Activated CD4-positive, alpha-beta T cell treated with anti-CD3 and anti-CD28 coated beads for 4 hours (primary cell): ENCODE measurements at places on chromosomes 3 and 15.
A peak's percentile ranks its signal among the peaks of the same experiment; 100 is the strongest.

GRCh38 chr3:97687734-97688133, 76.8 kb upstream of the ARL6 start:
- DNase-seq: no peak

DNA sequence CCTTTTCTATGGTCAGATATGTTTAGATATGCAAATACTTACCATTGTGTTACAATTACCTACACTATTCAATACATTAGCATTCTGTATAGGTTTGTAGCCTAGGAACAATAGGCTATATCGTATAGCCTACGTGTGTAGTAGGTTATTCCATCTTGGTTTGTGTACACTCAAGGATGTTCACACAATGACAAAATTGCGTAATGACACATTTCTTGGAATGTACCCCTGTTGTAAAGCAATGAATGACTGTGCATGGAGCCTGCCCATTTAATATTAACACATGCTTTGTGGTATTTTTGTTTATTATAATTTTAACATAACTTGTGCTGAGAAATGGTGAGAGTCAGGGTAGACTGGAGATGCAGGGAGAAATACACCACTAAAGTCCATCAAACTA, 154.9 kb downstream of the LEKR1 start:
- DNase-seq: no peak

- DNase-seq: no peak
Measured at GRCh38 chr3:173938616-173939015, 541.1 kb downstream of the NLGN1 start.

DNA sequence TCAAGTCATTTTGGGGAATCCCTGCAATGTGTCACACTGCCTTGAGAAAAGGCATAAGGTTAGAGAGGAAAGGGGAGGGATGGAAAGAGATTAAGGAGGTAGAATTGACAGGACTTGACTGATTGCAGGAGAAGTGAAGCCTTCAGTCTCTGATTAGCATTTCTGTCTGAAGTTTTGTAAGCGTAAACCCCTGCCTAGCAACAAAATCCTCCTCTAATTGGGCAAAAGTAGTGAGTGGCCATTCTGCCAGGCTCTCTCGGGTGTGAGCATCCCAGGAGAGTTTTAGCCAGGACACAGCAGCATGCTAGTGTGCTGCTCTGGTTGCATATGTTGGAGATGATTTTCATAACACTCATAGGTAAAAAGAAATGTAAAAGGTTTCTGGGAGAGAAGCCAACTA, 117.0 kb upstream of the MRPL3 start:
- DNase-seq: no peak

DNA sequence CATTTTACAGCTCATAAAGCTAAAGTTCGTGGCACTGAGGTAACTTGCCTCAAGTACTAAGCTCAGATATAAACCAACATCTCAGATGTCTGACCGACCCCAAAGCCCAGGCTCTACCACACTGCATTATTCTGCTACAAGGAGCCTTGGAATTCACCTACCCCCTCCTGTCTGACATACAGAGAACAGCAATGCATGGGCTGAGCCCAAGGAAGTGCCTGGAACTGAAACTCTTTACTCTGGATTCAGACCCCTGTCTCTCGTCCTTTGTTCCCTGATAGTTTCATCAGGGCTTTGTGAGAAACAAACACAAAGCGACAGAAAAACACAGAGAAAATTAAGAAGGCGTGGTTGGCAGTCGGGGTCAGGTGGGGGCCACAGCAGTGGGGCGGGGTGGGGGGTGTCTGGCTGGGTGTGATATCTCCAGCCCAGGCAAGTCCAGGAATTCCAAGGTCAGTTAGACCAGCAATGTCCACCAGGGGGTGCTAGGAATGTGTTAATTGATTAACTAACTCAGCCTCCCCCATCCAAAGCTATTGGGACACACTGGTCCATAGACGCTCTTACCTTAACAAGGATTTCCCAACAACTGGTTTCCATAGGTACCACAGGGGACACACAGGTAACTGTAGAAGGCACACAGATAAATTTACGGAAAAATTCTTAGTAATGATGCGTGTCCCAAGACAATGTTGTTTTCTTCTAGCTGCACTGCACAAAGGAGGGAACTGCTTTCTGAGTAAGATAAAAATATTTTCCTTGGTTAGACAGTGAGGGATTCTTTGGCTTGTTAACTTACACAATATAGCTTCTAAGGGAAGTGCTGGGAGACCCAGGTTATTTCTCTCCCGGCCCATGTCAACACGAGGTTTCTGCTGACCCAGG, 18.8 kb upstream of the SSUH2 start:
- DNase-seq: peak; percentile 16

DNA sequence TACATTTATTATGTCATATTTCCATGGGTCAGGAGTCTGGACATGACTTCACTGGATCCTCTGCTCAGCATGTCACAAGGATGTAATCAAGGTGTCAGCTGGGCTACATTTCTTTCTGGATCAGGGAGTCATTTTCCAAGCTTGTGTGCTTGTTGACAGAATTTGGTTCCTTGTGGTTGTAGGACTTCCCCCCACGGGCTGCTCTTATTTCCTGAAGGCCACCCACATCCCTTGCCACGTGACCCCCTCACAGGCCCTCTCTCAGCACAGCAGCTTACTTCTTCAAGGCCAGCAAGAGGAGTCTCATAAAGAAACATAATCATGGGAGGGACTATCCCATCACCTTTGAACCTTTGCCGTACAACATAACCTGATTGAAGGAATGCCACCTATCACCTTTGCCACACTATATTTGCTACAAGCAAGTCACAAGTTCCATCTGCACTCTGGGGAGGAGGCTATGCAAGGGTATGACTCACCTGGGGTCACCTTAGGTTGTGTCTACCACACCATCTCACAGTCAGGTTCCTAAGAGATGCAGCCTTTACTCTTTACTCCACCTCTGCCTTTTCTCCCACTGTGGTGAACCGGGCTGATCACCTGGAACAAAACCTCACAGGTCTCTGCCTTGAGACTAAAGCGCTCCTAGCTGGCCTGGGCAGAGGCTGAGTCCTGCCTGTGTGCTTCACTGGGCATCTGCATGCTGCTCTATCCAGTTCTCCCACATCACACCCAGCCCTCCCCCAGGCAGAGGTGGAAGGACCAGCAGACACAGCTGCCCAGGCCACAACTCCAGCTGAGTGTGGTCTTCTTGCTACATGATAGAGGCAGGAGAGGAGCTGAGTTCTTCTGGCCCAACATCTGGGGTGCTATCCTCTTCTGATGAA, 13.5 kb downstream of the RAB6B start:
- no peak for DNase-seq

DNA sequence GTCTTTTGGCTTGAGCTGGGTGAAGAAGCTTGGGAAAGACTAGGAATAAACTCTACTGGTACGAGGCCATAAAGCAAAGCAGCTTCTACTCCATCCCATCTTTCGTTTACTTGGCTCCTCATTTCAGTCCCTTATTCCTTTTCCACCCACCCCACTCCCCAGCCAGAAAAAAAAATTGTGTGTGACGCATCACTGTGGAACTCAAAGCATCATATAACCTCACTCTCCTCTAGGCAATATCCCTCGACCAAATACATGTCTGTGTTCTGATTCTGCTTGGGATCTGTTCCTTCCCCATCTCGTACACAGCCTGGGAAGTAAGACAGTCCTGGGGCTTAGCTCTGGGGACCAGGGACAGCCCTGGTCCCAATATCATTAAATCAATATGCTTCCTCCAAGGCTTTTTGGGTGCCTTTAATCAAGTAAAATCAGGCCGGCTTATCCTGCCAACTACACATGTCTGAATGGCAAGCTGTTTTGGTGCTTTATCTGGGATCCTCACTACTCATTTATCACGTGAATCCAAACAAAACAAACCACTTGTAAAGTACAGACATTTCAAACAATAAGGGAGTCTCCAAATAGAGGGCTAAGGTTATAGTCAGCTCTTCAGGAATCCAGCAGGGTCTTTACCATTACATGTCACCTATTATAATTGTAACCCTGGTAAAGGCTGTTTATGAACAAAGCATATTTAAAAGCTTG, 74.9 kb upstream of the ZBED2 start:
- DNase-seq: no peak

- DNase-seq: no peak
Measured at GRCh38 chr15:54599386-54599785, 597.4 kb downstream of the RSL24D1 start.

GRCh38 chr15:36666228-36666905, 86.9 kb downstream of the CDIN1 start:
- no peak for DNase-seq

GRCh38 chr3:178454726-178455125, 81.5 kb upstream of the KCNMB2 start:
- no peak for DNase-seq

DNA sequence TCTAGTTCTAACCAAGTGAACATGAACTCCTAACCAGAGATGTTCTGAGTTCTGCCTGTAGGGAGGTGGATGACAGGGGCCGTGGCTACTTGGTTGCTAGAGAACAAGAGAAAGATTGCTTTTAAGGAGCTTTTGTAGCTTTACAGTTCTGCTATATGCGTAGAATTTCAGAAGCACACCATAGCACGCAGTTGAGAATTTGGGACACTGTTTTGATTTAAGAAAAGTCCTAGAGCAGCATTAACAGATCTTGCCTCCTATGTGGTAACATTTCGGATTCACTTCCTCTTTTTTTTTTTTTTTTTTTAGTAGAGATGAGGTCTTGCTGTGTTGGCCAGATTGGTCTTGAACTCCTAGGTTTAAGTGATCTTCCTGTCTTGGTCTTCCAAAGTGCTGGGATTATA, 181.7 kb downstream of the TCF12 start:
- no peak for DNase-seq

GRCh38 chr15:70715840-70716485, 47.4 kb downstream of the UACA start:
- DNase-seq: no peak

DNA sequence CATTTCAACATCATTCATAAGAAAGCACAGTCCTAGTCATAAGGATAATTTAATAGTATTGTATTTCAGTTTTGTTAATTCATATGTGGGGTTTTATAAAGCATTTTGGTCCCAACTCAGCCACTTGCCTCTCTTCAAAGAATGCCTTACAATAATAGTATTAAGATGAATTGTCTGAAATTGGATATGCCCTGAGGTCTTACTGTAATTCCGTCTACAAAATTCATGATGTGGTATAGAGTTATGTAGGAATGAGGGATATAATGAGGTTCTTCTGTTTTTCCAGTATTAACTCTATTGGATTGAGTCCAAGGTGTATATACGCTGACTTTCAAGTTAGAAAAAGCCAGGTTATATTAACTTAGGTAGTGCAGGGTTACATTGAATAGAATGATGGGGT, 177.0 kb downstream of the GOLIM4 start:
- DNase-seq: no peak

DNA sequence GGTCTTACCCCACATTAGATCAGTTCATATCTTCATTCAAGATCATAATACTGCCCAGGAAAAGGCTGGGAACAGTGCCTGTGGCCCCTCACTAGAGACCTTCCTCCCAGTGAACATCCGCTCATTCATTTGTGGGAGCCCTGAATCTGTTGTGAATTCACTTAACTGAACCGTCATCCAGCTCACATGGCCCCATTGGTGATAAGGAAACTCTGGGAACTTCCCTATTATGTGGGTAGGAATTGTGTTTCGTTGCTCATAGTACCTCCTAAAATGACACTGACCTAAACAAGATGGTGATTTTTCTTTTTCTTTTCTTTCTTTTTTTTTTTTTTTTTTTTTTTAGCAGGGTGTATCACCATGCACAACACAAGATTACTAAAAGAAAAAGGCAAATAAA, 6.8 kb upstream of the MESP2 start:
- no peak for DNase-seq

DNA sequence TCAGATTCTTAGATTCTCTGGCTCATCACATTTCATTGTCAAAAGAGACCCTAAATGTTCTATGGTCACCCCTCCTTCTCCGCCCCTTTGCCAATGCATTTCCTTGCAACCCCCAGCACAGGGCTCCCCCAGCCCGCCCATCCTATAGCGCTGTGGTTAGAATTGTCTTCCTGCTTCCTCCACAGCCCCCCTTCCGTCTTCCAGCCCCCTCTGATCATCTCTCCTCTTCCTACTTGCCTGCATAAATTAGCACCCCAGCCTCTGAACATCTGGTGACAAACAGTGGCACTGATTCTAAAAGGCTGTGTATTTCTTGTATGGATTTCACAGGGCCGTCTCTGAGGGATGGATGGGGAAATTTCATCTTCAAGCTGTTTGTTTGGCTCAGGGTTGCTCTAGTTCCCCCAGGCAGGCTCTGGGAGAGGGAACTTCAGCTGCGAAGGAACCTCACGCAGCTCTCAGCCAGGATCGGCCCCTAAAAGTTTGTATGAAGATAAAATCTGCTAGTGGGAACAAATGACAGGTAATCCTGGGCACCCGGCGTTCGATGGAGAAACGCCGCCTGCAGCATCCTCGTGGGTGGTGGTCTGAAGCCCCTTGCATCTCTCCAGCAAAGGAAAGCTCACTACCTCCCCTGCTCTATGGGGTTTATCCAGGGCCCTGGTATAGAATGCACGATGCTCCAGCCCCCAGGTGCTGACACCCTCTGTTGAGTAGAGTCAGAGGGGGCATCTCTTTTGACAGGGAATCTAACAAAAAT, 83.0 kb downstream of the WNT7A start:
- no peak for DNase-seq

- no peak for DNase-seq
Measured at GRCh38 chr15:70437089-70437488, 326.3 kb downstream of the UACA start.

DNA sequence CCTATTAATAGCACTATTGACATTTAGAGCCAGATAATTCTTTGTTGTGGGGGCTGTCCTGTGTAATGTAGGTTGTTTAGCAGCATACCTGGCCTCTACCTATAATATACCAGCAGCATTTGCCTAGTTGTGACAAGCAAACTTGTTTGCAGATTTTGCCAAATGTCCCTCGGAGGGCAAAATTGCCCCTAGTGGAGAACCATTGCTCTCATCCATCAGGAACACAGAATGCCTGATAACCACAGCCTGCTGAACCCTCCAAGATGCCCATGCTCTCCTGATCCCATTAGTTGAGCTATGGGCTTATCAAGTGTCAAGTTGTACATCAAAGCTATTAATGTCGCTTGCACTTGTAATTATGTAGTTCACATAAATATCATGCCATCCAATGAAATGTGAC, 15.0 kb upstream of the KBTBD8 start:
- DNase-seq: no peak

DNA sequence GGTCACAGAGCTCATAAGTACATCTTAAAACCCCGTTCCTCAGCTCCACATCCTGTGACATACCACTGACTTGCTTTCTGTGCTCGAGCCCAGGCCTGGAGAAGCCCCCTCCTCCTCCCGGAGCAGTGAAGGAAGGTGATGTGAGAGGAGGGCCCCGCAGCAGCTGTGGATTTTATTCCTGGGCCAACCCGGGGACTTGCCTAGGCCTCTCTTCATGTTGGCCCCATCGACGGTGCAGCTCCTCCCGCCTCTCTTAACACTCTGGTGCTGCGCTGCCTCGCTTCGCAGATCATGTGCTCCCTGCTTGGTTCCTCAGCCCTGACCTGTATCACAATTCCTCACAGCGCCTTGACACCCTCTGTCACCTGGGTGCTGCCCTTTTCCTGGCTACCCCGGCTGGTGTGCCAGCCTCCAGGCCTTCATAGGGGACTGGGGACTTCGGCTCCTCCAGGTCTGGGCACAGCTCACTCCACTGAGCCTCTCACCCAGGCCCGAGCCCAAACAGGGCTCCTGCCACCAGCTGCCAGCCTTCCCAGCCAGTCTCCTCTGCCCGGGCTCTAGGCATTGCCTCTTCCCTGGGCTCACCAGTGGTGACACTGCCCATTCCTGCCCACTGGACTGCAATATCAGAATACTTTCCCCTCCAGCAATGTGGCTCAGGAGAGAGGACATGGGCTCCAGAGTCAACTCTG, 21.5 kb downstream of the MAGEF1 start:
- DNase-seq: no peak

GRCh38 chr15:74124196-74124595, 6.2 kb upstream of the ISLR2 start:
- DNase-seq: no peak
